ENCODE measurements at places on chromosomes 1 and 21.

- no peak for DNase-seq
Observed at GRCh38 chr1:231335663-231336602, 1.7 kb downstream of the EXOC8 start.

- no peak for DNase-seq
Observed at GRCh38 chr1:50779801-50780200, 180.3 kb downstream of the FAF1 start.

DNA sequence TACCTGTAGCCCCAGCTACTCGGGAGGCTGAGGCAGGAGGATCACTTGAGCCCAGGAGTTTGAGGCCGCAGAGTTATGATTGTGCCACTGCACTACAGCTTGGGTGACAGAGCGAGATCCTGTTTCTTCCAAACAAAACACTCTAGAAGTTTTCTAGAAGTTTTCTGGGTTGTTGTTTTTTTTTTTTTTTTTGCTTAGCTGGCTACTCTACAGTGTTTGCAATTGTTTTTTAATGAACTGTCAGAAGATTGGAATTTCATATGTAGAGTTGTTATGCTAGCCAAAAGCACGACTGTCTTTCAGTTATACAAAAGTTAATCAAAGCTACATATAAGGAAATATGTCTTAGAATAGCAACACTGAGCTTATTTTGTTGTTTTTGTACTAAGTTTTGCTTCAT, 30.9 kb upstream of the NEXN start:
- peak; percentile 23 for DNase-seq

- DNase-seq, result peak; percentile 97
Observed at GRCh38 chr1:66331658-66332547, 202.1 kb upstream of the SGIP1 start.

- DNase-seq, result no peak
Observed at GRCh38 chr1:208557723-208558094, 313.5 kb upstream of the PLXNA2 start.

- DNase-seq, result peak; percentile 35
Observed at GRCh38 chr1:86757272-86757984, 53.1 kb downstream of the SH3GLB1 start.

Measured in endothelial cell of umbilical vein (primary cell).